Naive thymus-derived CD4-positive, alpha-beta T cell (primary cell): ENCODE measurements at places on chromosomes 11 and 22. TPM values are rescaled to one million over a fixed set of nuclear protein-coding genes. Genes with fewer than 3 reads are reported as not detected.
A peak's percentile ranks its signal among the peaks of the same experiment; 100 is the strongest.

DNA sequence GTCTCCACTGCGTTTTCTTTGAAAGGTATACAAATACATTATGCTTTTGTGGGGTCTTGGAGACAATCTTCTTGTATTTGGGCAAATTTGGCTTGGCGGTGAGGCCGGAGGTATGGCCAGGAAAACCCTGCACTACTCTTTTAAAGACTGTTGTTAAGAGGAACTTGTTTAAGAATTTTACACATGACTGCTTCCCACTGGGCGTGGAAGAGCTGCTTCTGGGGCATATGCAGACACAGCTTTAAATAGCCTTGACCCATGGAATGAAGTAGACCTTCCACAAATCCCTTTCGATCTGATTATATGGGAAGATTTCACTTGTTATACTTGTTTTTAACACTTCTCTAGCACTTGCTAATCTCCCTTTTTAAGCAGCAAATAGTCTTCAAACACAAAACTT, 453.6 kb downstream of the MN1 start:
- H3K27ac ChIP-seq: no peak overlapping the region
- H3K4me3 ChIP-seq: no peak overlapping the region
- H3K27me3 ChIP-seq: no peaks in the 10 kb centered on the region
- H3K36me3 ChIP-seq: no peaks in the 10 kb centered on the region

Gene PLEKHB1
- total RNA-seq: 54.5 TPM

- DNase-seq: peak; percentile 65
- H3K4me1 ChIP-seq: peaks cover 10% of the 10 kb centered on the region
- no peak overlapping the region for H3K27ac ChIP-seq
- H3K27me3 ChIP-seq: no peaks in the 10 kb centered on the region
- H3K4me3 ChIP-seq: peak overlapping the region; percentile 71
These were observed 2.4 kb upstream of the WNT11 start for GRCh38 chr11:76208438-76209374.

Gene BDNF
- not detected for total RNA-seq

- H3K4me1 ChIP-seq: no peaks in the 10 kb centered on the region
- no peak overlapping the region for H3K27ac ChIP-seq
- no peaks in the 10 kb centered on the region for H3K27me3 ChIP-seq
- DNase-seq: no peak
These were observed 16.9 kb downstream of the CDPF1 start for GRCh38 chr22:46233231-46233630.

GRCh38 chr11:104581246-104581980, 316.8 kb downstream of the CASP12 start:
- H3K4me3 ChIP-seq: no peak overlapping the region
- no peaks in the 10 kb centered on the region for H3K36me3 ChIP-seq
- H3K27me3 ChIP-seq: no peaks in the 10 kb centered on the region
- no peaks in the 10 kb centered on the region for H3K4me1 ChIP-seq
- H3K27ac ChIP-seq: no peak overlapping the region

DNA sequence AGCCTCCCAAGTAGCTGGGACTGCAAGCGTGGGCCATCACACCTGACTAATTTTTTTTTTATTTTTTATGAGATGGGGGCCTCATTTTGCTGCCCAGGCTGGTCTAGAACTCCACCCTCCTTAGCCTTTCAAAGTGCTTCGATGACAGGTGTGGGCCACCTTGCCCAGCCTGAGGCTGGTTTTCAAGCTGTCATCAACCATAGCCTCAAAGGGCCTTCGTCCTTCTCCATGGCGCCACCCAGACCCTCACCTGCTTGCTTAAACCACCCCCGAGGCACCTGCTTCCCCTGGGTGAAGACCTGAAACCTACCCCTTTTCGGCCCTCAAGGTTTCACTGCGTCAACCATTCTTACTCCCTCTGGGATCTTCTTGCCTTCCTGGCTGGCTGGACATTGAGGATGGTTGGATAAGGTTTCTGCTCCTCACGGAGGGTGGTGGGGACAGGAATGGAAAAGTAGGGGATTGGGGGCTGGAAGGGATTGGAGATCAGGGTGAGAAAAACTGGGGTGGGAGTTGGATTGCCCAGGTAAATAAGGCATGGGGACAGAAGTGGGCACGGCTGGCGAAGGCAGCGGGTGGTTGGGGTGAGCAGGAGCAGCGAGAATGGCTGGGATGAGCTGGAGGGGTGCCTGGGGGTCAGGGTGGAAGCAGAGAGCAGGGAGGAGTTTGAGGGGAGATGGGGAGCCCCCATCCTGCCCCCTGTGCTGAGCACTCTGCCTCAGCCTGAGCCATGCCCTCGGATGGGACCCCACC, 2.8 kb upstream of the ACR start:
- no peak overlapping the region for H3K4me3 ChIP-seq
- DNase-seq: no peak
- no peaks in the 10 kb centered on the region for H3K27me3 ChIP-seq

DNA sequence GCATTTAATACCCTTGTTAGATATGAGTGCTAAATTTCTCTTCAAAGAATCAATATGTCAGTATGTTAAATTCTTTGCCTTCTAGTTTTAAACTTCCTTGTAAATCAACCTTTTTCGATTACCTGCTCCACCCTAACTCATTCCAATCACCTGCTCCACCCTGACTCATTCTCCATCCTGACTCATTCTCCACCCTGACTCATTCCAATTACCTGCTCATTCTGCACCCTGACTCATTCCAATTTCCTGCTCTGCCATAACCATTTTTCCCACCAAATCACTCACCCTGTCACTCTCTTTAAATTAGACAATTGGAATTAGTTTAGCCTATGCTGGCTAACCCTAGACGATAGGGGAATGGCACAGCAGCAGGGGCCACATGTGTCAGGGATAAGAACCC, 519.5 kb upstream of the LRRC4C start:
- no peak for DNase-seq
- no peaks in the 10 kb centered on the region for H3K27me3 ChIP-seq
- H3K27ac ChIP-seq: no peak overlapping the region
- no peak overlapping the region for H3K4me3 ChIP-seq
- no peaks in the 10 kb centered on the region for H3K36me3 ChIP-seq
- no peaks in the 10 kb centered on the region for H3K4me1 ChIP-seq

DNA sequence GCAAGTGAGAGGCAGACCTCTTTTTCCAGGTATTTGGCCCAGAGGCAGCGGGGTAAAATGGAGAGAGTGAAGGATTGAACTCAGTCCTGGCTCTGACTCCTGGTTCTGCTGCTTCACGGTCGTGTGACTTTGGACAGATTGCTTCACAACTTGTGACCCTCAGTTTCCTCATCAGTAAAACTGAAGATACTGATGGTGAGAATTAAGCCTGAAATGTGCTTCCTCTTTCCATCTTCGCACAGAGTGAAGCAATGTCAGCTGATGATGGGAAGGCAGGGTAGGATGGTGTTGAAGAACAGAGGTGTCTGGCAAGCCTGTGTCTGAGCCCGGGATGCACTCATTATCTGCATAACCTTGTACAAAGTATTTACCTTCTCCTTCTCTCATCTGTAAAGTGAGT, 59.0 kb downstream of the UBASH3B start:
- H3K36me3 ChIP-seq: no peaks in the 10 kb centered on the region
- H3K4me3 ChIP-seq: no peak overlapping the region
- no peak for DNase-seq
- H3K4me1 ChIP-seq: peaks cover 10% of the 10 kb centered on the region

DNA sequence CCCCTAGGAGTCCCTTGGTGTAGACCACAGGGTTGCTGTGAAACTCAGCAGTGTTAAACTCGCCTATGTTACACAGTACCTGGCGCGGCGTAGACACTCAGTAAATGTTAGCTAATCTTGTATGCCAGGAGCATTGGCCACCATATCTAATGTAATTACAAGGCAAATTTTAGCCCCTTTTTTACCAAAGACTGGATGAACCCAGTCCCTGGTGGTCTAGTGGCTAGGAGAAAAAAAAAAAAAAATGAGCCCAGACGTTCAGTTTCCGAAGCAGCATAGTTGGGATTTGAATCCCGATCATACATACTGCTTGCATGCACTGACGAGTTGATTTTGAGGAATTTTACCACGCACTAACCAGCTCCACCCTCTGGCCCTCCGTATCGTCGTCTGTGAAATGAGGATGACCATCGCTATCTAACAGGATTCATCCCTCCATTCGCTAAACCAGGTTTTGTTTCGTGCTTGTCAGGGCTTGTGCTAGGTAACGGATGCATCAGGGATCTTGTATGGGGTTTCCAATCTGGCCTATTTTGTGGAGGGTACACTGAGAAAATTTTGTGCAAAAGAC, 688 bp downstream of the PTS start:
- no peak for DNase-seq
- H3K36me3 ChIP-seq: peaks cover 10% of the 10 kb centered on the region
- no peaks in the 10 kb centered on the region for H3K27me3 ChIP-seq
- H3K27ac ChIP-seq: peak overlapping the region; percentile 95
- H3K4me1 ChIP-seq: peaks cover 9% of the 10 kb centered on the region

DNA sequence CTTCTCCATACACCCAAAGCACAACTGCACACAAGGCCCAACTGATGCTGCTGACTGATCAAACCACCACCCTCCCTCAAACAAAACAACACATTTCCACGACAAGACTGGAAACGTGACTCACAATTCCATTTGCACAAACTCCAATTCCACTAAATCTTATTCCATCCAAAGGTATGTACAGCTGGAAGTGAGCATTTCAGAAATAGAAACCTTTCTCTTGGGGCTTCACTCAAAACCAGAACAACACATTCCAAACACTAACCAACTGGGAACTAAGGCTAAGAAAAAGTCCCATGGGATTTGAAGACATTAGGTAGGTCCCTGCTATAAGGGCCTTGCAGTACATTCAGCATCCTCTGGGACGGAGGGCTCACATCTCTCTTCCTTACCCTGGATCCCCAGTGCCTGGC, 19.6 kb downstream of the MORC2 start:
- no peaks in the 10 kb centered on the region for H3K27me3 ChIP-seq
- DNase-seq: no peak
- H3K36me3 ChIP-seq: no peaks in the 10 kb centered on the region
- peaks cover 60% of the 10 kb centered on the region for H3K4me1 ChIP-seq
- no peak overlapping the region for H3K4me3 ChIP-seq
- H3K27ac ChIP-seq: no peak overlapping the region

DNA sequence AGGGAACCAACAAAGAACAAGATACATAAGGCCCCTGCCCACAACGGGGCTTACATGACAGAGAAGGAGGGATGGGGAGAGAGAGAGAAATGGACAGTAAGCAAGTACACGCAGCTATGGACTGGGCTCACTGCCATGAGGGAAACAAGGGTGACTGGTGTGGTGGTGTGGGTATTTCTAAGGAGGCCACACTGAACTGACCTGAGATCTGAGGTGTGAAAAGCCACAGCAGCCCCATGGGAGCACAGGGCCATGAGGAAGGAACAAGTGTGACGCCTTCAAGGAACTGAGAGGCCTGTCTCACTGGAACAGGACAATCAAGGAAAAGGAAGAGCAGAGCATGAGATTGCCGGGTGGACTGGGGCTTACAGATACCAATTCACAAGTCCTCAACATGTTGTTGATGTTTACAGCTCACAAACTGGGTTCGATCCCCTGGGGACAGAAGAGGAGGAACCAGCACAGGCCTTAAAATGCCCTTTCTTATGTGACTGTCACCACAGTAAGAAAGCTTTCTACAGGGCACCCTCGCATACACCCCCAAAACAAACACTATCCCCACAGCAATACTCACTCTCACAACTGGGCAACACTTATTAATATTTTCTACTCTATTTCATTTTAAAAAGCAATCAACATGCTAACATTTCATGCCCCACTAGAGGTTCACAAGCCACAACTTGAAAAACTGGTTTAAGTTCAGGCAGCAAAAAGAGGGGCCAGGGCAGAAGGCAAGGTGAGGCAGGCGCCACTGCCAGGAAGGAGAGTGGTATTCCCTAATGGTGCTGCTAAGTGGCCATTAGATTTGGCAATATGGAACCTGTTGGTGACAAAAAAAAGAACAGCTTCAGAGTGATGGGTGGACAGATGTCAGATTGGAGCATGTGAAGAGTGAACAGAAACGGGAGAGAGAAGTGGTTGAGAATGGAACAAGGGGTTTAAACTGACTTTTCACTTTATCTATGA, 39.1 kb downstream of the TCIRG1 start:
- H3K4me3 ChIP-seq: no peak overlapping the region
- no peak overlapping the region for H3K27ac ChIP-seq
- H3K27me3 ChIP-seq: no peaks in the 10 kb centered on the region
- no peaks in the 10 kb centered on the region for H3K36me3 ChIP-seq

Gene FAM180B
- total RNA-seq: 0.36 TPM in 1 of 2 replicates, not detected in the other

- no peak overlapping the region for H3K4me3 ChIP-seq
- no peaks in the 10 kb centered on the region for H3K27me3 ChIP-seq
- H3K36me3 ChIP-seq: no peaks in the 10 kb centered on the region
- H3K27ac ChIP-seq: no peak overlapping the region
- H3K4me1 ChIP-seq: no peaks in the 10 kb centered on the region
These were observed 377.4 kb upstream of the LARGE1 start for GRCh38 chr22:34297536-34298120.

- no peak overlapping the region for H3K27ac ChIP-seq
- no peaks in the 10 kb centered on the region for H3K27me3 ChIP-seq
- no peaks in the 10 kb centered on the region for H3K36me3 ChIP-seq
- H3K4me1 ChIP-seq: no peaks in the 10 kb centered on the region
- no peak overlapping the region for H3K4me3 ChIP-seq
These were observed 668.0 kb downstream of the BRD1 start for GRCh38 chr22:49159711-49160110.

Gene SUSD2
- total RNA-seq: 0.99 and 1.0 TPM in 2 replicates

DNA sequence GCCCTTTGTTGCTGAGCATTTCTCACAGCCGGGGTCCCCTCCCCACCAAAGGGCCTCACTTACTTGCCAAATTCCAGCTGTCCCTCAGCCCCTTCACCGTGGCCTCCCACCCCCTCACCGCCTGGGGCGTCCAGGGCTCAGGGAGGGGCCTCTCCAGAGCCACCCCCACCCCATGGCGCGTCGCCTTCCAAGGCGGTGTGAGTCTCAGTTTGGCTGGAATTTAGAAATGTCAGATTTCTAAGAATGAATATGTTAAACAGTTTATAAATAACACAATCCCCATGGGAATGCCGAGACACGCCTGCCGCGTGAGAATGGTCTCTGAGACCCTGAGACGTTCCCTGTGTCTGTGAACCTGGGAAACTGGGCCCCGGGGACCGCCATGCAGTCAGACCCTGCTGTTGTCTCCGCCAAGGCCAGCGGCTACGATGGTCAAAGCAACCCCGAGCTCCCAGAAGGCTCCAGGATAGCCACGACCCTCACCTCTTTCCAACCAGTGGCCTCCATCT, 28.9 kb downstream of the CELSR1 start:
- H3K4me3 ChIP-seq: no peak overlapping the region
- H3K27me3 ChIP-seq: no peaks in the 10 kb centered on the region
- no peak overlapping the region for H3K27ac ChIP-seq
- no peaks in the 10 kb centered on the region for H3K4me1 ChIP-seq
- no peak for DNase-seq

- no peaks in the 10 kb centered on the region for H3K4me1 ChIP-seq
- H3K27ac ChIP-seq: no peak overlapping the region
- no peaks in the 10 kb centered on the region for H3K27me3 ChIP-seq
- no peak for DNase-seq
- H3K4me3 ChIP-seq: no peak overlapping the region
These were observed 2.2 kb downstream of the CPT1B start for GRCh38 chr22:50576070-50576469.

- no peak for DNase-seq
- no peak overlapping the region for H3K4me3 ChIP-seq
- no peaks in the 10 kb centered on the region for H3K27me3 ChIP-seq
- no peaks in the 10 kb centered on the region for H3K36me3 ChIP-seq
- H3K4me1 ChIP-seq: no peaks in the 10 kb centered on the region
These were observed 302.7 kb downstream of the DDX10 start for GRCh38 chr11:108967571-108967970.

- H3K4me3 ChIP-seq: no peak overlapping the region
- H3K27me3 ChIP-seq: no peaks in the 10 kb centered on the region
- H3K4me1 ChIP-seq: peaks cover 12% of the 10 kb centered on the region
- no peak for DNase-seq
- H3K36me3 ChIP-seq: no peaks in the 10 kb centered on the region
These were observed 1.3 kb downstream of the STX3 start for GRCh38 chr11:59756558-59756840.
